Suprapubic skin (tissue), 4 donors: ENCODE measurements at places on chromosomes 12 and 14. TPM values are rescaled to one million over a fixed set of nuclear protein-coding genes. Genes with fewer than 3 reads are reported as not detected.

HSPA2 gene
- total RNA-seq, result 89.1 TPM

SLC48A1 gene
- 53.6 TPM for total RNA-seq

COL2A1 gene
- total RNA-seq, result not detected

MMP19 gene
- 6.4 TPM for total RNA-seq

CFAP251 gene
- 4.4 TPM for total RNA-seq

CIROP gene
- not detected for total RNA-seq

FLVCR2 gene
- 16.4 TPM for total RNA-seq

RD3L gene
- not detected for total RNA-seq

PLEK2 gene
- total RNA-seq, result 18.8 TPM

OTOGL gene
- total RNA-seq, result 0.79 TPM

RAB15 gene
- total RNA-seq, result 16.6 TPM

MYH7 gene
- not detected for total RNA-seq

SLC8A3 gene
- total RNA-seq, result 0.21 TPM

EFS gene
- 63.0 TPM for total RNA-seq

RAD52 gene
- 11.3 TPM for total RNA-seq

TMEM132D gene
- 0.64 TPM for total RNA-seq

RNASE3 gene
- total RNA-seq, result not detected

JPH4 gene
- total RNA-seq, result 0.30 TPM

BCL11B gene
- total RNA-seq, result 53.1 TPM

POTEM gene
- total RNA-seq, result not detected

LMNTD1 gene
- total RNA-seq, result not detected

PNN gene
- total RNA-seq, result 24.8 TPM

EML5 gene
- total RNA-seq, result 0.42 TPM

ADCK1 gene
- total RNA-seq, result 8.4 TPM

CMKLR1 gene
- total RNA-seq, result 4.5 TPM

SLC2A3 gene
- 7.3 TPM for total RNA-seq

SPIC gene
- not detected for total RNA-seq

TTC9 gene
- 3.6 TPM for total RNA-seq

DENND5B gene
- 5.9 TPM for total RNA-seq

A2ML1 gene
- total RNA-seq, result 166 TPM

CLEC1B gene
- total RNA-seq, result not detected

PAPLN gene
- total RNA-seq, result 44.9 TPM

FZD10 gene
- total RNA-seq, result 13.0 TPM

MDM2 gene
- 70.3 TPM for total RNA-seq

BICDL1 gene
- 127 TPM for total RNA-seq

NXPH4 gene
- 16.3 TPM for total RNA-seq

ST8SIA1 gene
- total RNA-seq, result 14.4 TPM

MIP gene
- not detected for total RNA-seq

GLTP gene
- total RNA-seq, result 599 TPM

SRRM4 gene
- total RNA-seq, result not detected

TSPAN11 gene
- total RNA-seq, result 2.8 TPM

GPRC5A gene
- total RNA-seq, result 11.0 TPM
